Endodermal cell (in vitro differentiated cells): ENCODE measurements at places on chromosomes 6 and 20.

DNA sequence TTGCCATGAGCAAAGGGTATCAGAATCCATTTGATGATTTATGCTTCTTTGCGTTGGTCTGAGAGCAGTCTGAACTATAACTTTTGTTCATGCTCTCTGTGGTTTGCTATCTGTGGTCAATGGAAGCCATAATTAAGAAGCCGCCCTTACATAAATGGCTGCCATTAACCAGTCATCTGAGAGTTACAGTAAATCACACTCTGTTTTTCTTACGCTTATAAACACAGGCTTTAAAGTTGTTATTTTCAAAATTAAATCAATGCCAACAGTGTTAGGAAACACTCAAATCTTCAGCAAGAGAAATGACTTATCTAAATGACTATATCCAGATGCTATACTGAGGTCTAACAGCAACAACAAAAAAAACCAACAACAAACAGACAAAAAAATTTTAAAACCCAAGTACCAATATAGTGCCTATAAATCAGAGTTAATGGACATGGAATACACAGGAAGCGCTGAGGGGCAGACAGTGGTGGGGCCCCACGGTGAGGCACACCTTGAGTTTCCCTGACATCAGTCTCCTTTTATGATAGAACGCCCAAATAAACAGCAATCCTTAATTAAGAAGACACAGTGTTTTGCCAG lies 108.0 kb upstream of the C6orf118 start:
- DNase-seq: no peak
- no peak overlapping the region for H3K27ac ChIP-seq
- peaks cover 76% of the 10 kb centered on the region for H3K36me3 ChIP-seq
- no peak overlapping the region for H3K4me3 ChIP-seq
- no peaks in the 10 kb centered on the region for H3K27me3 ChIP-seq
- H3K4me1 ChIP-seq: no peaks in the 10 kb centered on the region

- H3K4me1 ChIP-seq: no peaks in the 10 kb centered on the region
- no peak overlapping the region for H3K4me3 ChIP-seq
- H3K36me3 ChIP-seq: no peaks in the 10 kb centered on the region
- no peak for DNase-seq
These were observed 207.4 kb downstream of the MYLK4 start for GRCh38 chr6:2543321-2543720.

DNA sequence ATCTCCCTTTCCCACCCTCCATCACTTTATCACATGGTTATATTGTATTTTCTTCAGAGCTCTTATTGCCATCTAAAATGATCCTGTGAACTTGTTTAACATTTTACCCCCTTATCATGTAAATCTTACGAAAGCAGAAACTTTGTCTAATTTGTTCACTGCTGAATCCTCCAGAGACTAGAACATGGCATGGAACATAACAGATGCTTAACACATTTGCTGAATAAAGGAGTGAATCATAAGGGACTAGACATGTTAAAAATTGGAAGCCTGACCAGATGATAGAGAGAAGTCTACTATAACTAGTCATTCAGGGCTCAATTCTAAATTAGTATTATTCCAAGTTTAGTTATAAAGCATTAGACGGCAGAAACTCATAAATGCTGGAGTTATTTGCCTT lies 73.3 kb downstream of the MAN1A1 start:
- H3K27ac ChIP-seq: no peak overlapping the region
- no peak for DNase-seq
- H3K4me3 ChIP-seq: no peak overlapping the region
- peaks cover 24% of the 10 kb centered on the region for H3K36me3 ChIP-seq

DNA sequence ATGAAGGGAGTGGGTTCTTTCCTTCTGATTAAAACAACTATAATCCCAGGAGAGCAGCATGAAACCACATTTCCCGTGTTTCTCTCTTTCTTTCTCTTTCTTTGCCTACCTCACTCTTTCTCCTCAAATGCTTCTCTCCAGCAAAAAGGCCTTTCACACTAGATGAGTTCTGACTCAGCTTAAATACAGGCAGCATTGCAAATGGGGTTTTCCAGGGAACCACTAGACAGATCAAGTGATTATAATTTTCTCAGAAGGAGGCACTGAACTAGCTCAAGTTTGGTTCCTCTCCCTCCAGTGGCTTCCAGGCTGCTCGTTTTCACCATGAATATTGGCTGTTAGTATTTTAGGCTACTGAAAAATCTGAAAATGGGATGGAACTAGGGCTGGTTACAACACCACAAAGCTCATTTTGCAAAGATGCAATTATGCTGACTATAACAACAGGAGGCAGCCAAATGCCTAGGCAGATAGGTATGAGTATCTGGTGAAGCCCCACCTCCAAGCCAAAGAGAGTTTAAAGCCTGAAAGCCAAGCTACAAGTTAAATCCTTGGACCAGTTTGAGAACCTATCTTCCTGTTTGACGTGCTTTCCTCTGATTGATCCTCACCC lies 260.0 kb downstream of the MMUT start:
- DNase-seq: no peak
- H3K4me3 ChIP-seq: no peak overlapping the region
- no peaks in the 10 kb centered on the region for H3K4me1 ChIP-seq
- no peak overlapping the region for H3K27ac ChIP-seq
- no peaks in the 10 kb centered on the region for H3K27me3 ChIP-seq
